ENCODE measurements at places on chromosomes 7 and 10.
A peak's percentile ranks its signal among the peaks of the same experiment; 100 is the strongest.

DNA sequence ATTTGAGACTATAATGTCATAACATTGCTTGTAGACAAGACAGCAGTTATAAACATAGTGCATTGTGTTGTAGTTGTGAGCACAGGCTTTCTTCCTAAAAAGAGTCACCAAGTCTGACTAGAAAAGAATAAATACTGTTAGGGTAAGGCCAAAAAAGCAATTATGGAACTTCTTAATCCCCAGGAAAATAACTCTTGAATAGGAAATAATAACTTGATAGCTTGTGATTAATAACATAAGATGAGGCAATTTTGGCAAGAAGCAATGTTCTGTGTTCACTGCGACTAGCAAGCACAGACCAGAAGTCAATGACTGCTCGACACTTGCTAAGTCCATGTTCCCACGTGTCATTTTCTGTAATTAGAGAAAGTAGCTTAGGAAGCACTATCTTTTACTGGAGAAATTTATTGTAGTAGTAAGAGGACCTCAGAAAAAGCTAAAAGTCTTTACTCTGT, 97.1 kb downstream of the AGMO start:
- DNase-seq: peak; percentile 5

DNA sequence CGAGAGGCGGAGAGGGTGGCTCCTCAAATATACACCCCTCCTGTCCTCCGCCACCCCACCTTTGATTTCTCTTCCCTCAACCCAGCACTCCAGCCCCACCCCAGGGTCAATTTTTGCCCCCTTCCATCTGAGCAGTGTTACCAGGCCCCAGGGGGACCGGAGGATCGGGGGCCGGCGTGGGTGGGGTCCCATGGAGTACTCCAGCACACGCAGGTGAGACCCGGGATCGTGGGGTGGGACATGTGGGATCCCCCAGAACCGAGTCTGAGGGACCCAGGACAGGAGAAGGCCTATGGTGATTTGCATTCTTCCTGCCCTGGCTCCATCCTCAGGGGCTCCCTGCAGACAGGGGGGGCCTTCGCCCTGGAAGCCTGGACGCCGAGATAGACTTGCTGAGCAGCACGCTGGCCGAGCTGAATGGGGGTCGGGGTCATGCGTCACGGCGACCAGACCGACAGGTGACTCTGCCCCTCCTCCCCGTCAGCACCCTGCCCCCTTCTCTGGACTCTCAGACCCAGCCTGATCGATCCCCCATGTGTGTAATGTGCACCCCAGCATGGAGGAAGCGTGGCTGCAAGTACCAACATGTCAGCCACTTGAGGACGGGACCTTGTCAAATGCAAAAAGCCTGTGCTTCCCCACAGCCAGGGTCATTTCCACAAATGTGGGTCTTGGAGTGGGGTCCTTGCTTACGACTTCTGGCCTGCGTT, 744 bp downstream of the TRIP6 start:
- DNase-seq: no peak

DNA sequence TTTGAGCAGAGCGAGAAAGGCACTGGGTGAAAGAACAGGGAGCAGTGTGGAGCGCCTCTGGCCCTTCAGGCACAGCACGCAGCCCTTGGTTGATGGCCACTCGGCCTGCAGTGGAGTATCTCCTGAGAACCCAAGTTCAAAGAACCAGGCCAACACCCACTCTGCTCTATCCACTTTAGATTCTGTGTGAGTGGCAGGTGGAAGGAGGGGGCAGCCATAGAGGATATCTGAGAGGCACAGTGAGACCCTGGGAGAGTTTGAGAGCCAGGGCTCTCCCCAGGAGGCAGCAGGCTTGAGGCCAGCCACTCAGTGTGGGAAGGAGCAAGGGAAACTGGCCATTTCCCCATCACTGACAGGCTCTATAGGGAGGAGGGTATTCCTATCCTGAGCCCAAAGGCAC, 52.5 kb upstream of the PTN start:
- DNase-seq: no peak

GRCh38 chr10:123751342-123752134, 85.4 kb downstream of the GPR26 start:
- no peak for DNase-seq

DNA sequence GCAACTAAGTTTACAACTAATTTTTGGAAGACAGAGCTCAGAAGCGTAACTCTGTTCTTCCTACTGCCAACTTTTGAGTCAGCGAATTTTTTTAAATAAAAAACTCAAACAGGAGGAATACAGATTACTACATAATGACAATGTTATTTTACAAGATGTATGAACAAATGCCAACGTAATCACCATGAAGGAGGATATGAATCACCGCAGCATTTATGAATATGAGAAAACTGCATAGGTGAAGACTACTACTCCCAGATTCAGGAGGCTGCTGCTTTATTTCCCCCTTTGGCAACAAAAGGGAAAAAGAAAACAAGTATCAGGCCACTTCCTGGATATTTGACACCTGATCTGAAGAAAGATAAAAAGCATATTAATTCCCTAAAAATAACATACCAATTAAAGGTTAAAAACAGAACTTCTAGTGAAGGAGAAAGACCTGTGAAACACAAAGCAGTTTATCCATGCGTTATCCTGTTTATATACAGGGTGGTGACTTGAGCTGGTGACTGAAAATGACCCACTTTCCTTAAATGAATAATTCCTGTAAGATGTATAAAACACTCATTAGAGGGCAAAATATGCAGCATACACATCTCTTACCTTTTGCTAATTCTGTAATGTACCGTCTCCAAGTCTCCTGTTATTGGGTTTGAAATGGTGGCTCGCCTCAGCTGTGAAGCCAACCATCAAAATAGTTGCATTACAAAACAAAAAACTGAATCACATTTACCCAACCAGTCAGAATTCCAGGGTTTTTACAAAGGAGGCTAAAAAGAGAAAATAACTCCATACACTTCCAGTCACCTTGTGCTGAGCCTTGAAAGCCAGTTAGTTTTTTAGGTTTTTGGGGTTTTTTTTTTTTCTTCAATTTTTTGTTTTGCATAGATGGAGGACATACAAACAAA, 52.0 kb downstream of the P4HA1 start:
- peak; percentile 89 for DNase-seq

DNA sequence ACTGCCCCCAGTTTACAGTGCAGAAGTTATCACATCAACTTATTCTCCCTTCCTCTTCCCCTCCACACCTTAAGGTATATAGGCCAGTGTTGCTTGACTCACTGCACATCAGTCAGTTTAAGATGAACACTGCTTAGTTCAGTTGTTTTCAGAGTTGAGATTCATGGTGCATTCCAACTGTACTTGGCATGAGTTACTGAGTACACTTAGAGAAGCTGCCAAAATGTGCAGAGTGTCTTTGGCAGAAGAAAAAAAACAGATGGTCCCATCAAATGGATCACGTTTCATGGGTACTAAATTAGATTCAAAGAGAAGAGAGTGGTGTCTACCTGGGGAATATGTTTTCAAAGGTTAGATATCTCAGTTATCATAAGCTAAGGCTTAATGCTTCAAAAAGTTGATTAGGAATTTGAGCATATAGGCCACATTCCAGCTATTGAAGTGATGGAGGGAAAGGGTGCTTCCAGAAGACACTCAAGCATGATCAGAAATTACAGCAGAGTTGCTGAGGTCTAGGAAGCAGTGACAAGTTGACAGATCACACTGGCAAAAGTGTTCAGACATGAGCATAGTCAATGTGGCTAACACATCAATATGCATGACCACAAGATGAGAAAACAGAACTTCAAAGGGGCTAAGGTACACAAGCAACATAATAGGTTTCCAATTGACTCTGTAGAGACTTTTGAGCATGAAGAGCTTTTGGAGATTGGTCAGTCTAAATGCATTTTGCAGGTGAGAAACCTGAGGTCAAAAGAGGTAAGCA, 579.2 kb upstream of the CELF2 start:
- DNase-seq: no peak

DNA sequence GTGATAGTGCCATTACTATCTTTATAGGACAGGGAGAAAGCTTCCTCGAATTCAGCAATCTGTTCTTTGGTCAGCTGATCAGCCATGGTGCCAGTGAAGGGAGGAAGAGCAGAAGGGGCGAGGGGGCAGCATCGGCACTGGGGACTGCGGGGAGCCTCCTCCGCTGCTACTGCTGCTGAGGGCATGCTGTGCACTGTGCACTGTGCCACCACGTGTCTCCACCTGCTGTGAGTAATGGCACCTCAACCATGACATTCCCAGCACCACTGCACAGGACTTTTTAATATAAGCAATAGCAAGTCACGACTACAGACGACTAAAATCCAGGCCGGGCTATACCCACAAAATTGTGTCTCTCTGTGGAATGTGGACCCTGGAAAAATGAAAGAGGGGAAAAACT, 105.0 kb upstream of the LANCL2 start:
- DNase-seq: no peak

DNA sequence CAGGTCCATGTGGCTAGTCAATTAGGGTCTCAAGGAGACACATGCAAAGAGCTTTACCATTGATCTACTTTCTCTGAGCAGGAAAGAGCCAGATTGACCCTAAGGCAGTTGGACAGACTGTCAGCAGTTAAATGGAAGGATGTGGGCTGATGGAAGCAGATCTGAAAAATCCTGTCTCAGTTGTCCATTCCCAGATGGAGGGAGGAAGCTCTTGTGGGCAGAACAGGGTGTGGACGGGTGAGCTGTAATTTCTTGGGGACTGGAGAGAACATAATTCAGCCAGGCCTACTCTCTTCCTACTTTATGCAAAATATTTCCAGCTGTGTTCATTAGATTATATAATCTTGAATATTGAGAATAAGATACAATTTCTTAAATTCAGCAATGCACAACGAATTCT, 163.6 kb downstream of the GNAT3 start:
- DNase-seq: peak; percentile 27

GRCh38 chr10:132457328-132458070, 60.5 kb downstream of the PWWP2B start:
- DNase-seq: no peak

DNA sequence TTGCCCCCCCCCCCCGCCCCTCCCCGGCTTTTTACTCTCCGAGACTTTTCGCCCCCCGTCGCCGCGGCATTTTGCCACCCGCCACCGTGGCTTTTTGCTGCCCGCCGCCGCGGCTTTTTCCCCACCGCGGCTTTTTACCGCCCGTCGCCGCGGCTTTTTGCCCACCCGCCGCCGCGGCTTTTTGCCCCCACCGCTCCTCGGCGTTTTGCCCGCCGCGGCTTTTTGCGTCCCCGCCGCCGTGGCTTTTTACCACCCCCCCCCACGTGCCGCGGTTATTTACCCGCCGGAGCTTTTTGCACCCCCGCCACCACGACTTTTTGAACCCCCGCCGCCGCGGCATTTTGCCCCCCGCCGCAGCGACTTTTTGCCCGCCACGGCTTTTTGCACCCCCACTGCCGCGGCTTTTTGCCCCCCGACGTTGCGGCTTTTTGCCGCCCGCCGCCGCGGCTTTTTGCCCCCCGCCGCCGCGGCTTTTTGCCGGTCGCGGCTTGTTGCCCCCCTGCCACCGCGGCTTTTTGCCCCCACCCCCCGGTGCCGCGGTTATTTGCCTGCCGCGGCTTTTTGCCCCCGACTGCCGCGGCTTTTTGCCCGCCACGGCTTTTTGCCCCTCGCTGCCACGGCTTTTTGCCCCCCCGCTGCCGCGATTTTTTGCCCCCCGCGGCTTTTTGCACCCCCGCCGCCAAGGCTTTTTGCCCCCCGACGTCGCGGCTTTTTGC, 461.1 kb downstream of the ZNF33B start:
- no peak for DNase-seq

DNA sequence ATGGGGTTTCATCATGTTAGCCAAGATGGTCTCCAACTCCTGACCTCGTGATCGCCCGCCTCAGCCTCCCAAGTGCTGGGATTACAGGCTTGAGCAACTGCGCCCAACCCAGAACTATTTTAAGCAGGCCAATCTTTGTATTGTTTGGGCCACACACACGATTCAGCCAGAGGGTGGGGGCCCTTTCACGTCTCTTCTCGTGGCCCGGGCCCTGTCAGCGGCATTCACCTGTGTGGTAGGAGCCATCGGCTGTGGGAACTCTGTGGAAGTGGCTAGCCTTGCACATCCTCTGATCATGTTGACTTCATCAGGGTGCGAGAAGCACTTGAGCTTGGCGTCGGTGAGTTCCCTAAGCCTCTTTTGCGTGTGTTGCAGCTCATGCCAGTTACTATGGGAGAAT, 16.9 kb downstream of the SUN1 start:
- DNase-seq: no peak

- DNase-seq: no peak
Measured at GRCh38 chr10:67815571-67816059, 22.4 kb downstream of the DNAJC12 start.

DNA sequence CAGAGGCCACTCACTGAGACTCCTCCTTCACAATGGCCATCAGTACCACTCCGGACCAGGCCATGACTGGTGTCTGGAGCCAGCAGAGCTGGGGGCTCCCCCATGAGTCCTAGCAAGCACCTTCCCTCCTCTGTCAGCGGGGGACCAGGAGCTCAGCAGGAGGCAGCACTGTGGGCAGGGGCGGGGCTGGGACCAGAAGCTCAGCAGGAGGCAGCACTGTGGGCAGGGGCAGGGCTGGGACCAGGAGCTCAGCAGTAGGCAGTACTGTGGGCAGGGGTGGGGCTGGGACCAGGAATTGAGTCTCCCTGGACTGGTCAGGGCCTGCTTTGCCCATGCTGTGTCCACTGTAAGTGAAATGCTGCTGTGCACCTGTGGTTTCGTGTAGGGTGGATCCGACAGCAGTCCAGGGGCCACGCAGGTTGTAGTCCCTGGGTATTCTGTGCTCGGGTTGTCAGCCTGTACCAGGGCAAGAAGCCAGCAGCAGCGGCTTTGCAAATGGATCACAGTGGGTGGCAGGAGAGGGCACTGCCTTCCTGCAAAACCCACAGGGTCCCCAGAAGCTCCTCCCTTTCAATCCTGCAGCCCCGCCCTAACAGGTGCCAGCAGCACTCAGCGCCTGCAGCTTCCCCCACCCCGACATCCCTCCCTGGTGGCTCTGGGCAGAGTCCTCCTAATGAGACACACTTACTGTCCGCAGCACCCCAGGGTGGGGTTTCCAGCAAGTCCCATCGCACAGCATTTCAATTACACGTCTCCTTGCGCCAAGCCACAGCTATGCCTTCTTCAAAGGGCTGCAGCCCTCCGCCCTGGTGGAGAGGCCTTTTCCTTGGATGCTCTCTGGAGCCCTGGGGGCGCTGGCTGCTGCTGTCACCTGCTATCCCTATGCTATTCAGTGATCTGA, 220.5 kb downstream of the TCERG1L start:
- no peak for DNase-seq

DNA sequence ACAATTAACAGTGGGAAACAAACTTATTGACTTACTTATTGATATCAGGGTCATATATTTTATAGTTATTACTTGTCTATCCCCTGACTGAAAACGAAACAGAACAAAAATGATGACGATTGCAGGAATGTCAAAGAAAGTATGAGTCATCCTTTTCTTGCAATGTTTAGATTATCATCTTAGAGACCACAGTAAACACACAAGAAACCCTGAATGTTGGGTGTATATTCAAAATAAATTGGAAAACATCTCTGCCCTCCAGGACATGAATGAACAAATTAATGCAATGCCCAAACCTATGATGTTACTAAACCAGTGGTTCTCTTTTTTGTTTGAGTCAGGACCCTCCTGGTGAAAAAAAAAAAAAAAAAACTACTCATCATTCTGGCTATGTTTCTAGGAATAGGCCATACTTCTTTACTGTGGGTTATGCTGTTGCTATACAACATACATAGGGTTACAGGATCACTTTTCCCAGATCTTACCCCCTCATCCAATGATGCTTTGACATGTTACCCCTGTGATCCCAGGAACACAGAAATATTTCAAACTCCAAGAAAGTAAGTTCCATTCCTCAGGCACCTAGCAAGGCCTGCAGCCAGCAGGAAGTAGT, 623.4 kb upstream of the IGFBP3 start:
- peak; percentile 80 for DNase-seq
